ENCODE measurements at places on chromosomes 5 and 9. TPM values are rescaled to one million over a fixed set of nuclear protein-coding genes. Genes with fewer than 3 reads are reported as not detected.

CARTPT gene
- not detected for total RNA-seq

HRH2 gene
- 1.6 TPM for total RNA-seq

CLIC3 gene
- total RNA-seq = 0.36 TPM

SLC1A1 gene
- 1.3 TPM for total RNA-seq

BARHL1 gene
- total RNA-seq = not detected

HCN1 gene
- total RNA-seq = 0.47 TPM

CCL28 gene
- 0.16 TPM for total RNA-seq

GPR150 gene
- not detected for total RNA-seq

ADRB2 gene
- 6.2 TPM for total RNA-seq

DNA sequence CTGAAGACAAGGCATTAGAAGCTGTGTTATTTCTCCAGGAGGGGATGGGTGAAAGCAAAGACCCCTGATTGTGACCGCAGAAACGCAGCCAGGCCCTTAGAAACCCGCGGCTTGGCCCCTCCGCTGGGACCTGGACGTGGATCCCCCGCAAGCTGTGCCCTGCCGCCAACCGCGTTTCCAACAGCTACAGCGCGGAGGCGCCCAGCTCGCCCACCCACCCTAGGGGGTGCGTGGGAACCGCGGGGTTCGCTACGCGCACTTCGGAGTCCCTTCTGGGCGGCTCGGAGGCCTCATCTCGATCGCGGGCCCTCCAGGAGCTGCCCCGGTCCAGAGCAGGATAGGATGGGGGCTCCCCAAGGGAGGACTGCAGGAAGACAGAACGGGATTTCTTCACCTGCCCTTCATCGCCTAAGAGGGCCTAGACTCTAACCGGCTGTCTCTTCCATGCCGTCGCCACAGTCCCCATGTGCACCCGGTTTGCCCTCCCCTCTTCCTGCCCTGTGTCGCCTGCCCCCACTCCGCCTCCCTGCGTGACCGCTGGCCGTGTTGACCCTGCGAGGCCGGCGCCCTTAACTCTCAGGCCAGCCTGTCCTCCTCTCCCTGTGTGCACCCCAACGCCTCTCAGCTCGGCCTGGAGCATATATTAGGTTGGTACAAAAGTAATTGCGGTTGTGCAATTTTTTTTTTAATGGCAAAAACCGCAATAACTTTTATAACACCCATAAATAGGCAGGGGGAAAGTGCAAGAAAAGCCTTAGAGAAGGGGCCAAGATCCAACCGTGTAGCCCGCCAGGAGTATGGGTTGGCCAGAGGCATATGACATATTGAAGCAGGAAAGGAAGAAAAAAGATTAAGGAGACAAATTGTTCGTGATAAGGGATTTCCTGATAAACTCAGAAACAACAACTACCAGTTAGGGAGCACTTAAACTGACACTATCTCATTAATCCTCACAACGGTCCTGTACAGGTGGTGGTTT is 68.1 kb upstream of the FREM1 start:
- no peaks in the 10 kb centered on the region for H3K27me3 ChIP-seq
- H3K27ac ChIP-seq = no peak overlapping the region
- H3K36me3 ChIP-seq = no peaks in the 10 kb centered on the region
- no peaks in the 10 kb centered on the region for H3K4me1 ChIP-seq
- H3K4me3 ChIP-seq = no peak overlapping the region
- no peak for DNase-seq

DNA sequence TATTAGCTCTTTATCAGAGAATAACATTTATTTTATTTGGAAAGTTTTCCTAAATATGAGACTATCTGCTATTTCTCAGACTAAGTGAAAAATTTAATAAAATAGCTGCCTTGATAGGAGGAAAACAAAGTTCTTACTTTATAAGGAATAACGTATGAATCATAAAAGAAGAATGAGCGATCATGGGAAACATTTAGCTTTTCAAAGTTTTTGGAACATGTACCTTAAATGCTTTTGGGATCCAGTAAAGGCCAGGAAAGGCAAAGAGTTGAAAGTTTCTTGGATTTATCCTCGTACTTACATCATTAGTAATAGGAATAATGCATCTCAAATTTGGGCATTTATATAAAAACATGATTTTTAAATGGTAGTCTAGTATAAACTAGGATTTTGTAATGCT is 19.4 kb downstream of the OGN start:
- H3K4me3 ChIP-seq = no peak overlapping the region
- H3K27me3 ChIP-seq = no peaks in the 10 kb centered on the region
- H3K27ac ChIP-seq = no peak overlapping the region

- H3K4me3 ChIP-seq = no peak overlapping the region
- no peaks in the 10 kb centered on the region for H3K27me3 ChIP-seq
- DNase-seq = peak; percentile 65
- peaks cover 47% of the 10 kb centered on the region for H3K36me3 ChIP-seq
- H3K27ac ChIP-seq = peak overlapping the region; percentile 94
- peaks cover 58% of the 10 kb centered on the region for H3K4me1 ChIP-seq
Measured at GRCh38 chr5:151039665-151040064, 19.3 kb downstream of the GPX3 start.

DNA sequence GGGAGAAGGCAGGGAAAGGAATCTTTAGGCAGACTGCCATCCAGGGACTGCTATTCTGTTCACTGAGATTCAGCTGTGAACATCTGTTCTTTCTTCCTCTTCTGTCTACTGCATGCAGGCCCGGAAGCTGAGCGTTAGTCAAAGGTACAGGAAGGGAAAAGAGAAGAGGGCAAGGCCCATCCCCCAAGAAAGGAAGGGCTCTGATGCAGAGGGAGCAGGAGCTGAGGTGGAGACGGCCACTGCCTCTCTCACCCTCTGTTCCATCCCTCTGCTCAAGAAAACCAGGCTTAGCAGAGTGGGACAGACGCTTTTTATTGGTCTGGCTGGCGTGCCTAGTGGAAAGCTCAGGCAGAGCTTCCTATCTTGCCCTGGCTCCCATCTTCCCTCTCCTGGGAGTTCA is 57.6 kb downstream of the PFDN1 start:
- H3K4me1 ChIP-seq = peaks cover 85% of the 10 kb centered on the region
- no peaks in the 10 kb centered on the region for H3K36me3 ChIP-seq
- H3K4me3 ChIP-seq = no peak overlapping the region
- H3K27me3 ChIP-seq = no peaks in the 10 kb centered on the region
- H3K27ac ChIP-seq = peak overlapping the region; percentile 91

GRCh38 chr5:78592735-78593386 is 55.7 kb downstream of the LHFPL2 start:
- no peaks in the 10 kb centered on the region for H3K36me3 ChIP-seq
- DNase-seq = no peak
- H3K27me3 ChIP-seq = no peaks in the 10 kb centered on the region
- no peak overlapping the region for H3K27ac ChIP-seq
- peaks cover 51% of the 10 kb centered on the region for H3K4me1 ChIP-seq

DNA sequence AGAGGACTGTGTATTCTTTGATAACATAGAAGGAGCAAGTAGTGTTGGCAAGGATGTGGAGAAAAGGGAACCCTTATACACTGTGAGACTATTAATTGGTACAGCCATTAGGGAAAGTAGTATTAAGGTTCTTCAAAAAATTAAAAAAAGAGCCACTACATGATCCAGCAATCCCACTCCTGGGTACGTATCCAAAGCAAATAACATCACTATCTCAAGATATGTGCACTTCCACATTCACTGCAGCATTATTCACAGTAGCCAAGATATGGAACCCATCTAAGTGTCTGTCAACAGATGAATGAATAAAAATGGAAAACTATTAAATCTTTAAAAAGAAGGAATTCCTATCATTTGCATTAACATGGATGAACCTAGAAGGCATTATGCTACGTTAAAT is 693.2 kb upstream of the RIOK2 start:
- no peaks in the 10 kb centered on the region for H3K27me3 ChIP-seq
- H3K4me3 ChIP-seq = no peak overlapping the region
- DNase-seq = no peak
- H3K27ac ChIP-seq = no peak overlapping the region
- no peaks in the 10 kb centered on the region for H3K4me1 ChIP-seq

DNA sequence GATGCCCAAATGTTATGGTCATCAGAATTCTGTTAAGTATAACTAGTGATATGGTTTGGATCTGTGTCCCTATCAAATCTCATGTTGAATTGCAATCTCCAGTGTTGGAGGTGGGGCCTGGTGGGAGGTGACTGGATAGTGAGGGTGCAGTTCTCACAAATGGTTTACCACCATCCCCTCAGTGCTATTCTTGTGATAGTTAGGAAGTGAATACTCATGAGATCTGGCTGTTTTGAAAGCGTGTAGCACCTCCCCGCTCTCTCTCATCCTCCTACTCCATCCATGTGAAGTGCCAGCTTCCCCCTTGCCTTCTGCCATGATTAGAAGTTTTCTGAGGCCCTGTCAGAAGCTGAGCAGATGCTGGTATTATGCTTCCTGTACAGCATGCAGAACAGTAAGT is 359.5 kb downstream of the TMEM167A start:
- no peaks in the 10 kb centered on the region for H3K36me3 ChIP-seq
- H3K27ac ChIP-seq = no peak overlapping the region
- no peak overlapping the region for H3K4me3 ChIP-seq
- no peaks in the 10 kb centered on the region for H3K4me1 ChIP-seq
- H3K27me3 ChIP-seq = no peaks in the 10 kb centered on the region

- no peaks in the 10 kb centered on the region for H3K27me3 ChIP-seq
- H3K4me1 ChIP-seq = no peaks in the 10 kb centered on the region
- H3K27ac ChIP-seq = no peak overlapping the region
- no peak overlapping the region for H3K4me3 ChIP-seq
Measured at GRCh38 chr9:13107008-13107407, 172.5 kb downstream of the MPDZ start.

DNA sequence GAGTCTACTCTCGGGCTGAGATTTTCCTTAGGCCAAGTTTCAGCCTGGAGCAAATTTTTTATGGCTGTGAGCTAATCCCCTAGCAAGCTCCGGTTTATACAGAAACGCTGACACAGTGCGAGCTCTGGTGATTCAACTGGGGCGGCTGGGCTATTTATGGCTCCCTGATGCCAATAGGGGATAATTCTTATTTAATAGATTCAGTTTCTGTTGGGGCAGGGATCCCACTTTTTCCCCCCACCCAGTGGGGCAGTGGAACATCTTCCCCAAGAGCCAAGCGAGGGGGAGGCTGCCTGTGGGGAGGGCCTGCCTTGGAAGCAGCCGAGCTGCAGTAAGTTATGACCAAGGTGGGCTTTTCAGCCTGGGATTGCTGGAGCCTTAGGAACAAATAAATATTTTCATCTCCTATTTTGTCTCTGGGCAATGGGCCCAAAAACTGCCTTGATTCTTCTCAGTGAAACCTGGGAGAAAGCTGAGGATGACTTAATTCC is 129.1 kb downstream of the MACROH2A1 start:
- peak; percentile 70 for DNase-seq
- H3K4me3 ChIP-seq = no peak overlapping the region
- peaks cover 27% of the 10 kb centered on the region for H3K4me1 ChIP-seq

GRCh38 chr9:126147186-126147935 is 179.3 kb upstream of the MVB12B start:
- H3K27ac ChIP-seq = no peak overlapping the region
- no peaks in the 10 kb centered on the region for H3K36me3 ChIP-seq
- DNase-seq = no peak
- no peaks in the 10 kb centered on the region for H3K4me1 ChIP-seq
- no peak overlapping the region for H3K4me3 ChIP-seq

- no peaks in the 10 kb centered on the region for H3K36me3 ChIP-seq
- peaks cover 3% of the 10 kb centered on the region for H3K4me1 ChIP-seq
- no peak overlapping the region for H3K4me3 ChIP-seq
- H3K27me3 ChIP-seq = no peaks in the 10 kb centered on the region
- no peak for DNase-seq
- H3K27ac ChIP-seq = no peak overlapping the region
Measured at GRCh38 chr5:149863176-149863575, 81.4 kb downstream of the PDE6A start.

DNA sequence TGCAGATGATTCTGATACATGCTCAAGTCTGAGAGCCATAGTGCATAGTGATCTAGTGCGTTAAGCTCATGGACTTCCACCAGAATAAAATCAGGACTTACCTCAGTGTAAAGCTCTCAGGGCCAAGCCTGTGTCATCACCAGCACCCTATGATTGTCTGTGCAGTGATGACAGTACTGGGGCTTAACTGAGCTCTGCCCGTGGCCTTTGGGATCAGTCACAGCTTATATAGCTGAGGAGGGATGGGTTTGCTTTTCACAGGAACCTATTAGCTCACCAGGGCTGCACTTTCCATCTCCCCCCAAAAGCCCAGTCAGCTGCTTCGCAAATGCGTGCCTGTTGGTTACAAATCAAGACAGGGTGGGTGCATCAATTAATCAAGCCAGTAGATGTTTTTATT is 246.9 kb downstream of the NR3C1 start:
- no peak overlapping the region for H3K4me3 ChIP-seq
- H3K36me3 ChIP-seq = no peaks in the 10 kb centered on the region
- H3K4me1 ChIP-seq = peaks cover 51% of the 10 kb centered on the region
- no peaks in the 10 kb centered on the region for H3K27me3 ChIP-seq

DNA sequence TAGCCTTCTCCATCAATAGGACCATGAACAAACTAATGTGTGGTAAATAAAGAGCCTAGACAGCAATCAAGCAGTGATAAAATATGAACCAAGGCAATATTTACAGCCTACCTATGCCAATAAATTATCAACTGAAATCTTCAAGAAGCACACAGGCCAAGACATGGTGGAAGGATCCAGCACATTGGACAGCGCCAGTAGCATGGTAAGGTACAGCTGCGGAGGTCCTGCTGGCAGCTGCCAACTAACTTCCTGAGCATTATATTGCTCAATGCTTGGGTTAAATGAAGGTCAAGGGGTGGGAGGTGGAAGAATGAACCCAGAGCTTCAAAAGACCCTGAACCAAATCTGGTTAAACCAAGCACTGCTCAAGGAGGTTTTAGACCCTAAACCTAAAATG is 16.5 kb upstream of the SPDL1 start:
- no peak overlapping the region for H3K4me3 ChIP-seq
- H3K36me3 ChIP-seq = no peaks in the 10 kb centered on the region
- H3K27me3 ChIP-seq = peaks cover 4% of the 10 kb centered on the region
- H3K27ac ChIP-seq = no peak overlapping the region

- DNase-seq = no peak
- no peak overlapping the region for H3K27ac ChIP-seq
- H3K4me3 ChIP-seq = no peak overlapping the region
- no peaks in the 10 kb centered on the region for H3K27me3 ChIP-seq
Measured at GRCh38 chr5:113531481-113532159, 18.1 kb downstream of the YTHDC2 start.

DNA sequence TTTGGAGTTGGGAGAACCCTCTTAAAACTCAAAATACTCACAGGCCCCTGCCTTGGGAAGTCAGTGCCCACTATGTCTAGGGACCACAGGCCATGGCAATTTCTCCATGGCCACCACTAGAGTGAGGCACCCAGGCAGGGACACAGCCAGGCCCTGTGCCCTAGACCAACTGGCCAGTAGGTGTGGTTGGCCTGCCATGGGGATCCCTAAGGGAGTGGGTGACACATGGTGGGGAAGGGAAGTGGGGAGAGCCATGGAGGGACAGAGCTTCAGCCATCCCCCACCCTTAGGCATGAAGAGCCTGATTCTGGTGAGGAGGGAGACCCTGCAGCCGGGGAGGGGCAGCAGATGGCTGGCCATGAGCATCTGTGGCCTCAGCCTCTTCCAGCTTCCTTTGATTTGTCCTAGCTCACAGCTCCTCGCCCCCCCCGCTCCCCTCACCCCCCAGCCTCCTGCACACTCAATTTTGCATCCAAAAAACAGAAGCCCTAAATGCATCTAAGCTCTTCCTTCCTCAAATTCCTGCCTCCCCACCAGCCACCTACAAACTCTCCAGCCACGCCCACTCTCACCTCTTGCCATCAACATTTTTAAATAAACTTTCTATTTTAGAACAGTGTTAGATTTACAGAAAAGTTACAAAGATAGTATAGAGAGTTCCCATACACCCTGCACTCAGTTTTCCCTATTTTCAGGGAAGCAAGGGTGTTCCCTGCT is 1.6 kb upstream of the DBN1 start:
- peaks cover 35% of the 10 kb centered on the region for H3K4me1 ChIP-seq
- H3K27ac ChIP-seq = peak overlapping the region; percentile 62
- H3K4me3 ChIP-seq = no peak overlapping the region
- no peak for DNase-seq
- no peaks in the 10 kb centered on the region for H3K36me3 ChIP-seq
- H3K27me3 ChIP-seq = no peaks in the 10 kb centered on the region

Data from gastrocnemius medialis (tissue), 4 donors.